CD4-positive, alpha-beta T cell treated with Interleukin-15 for 1 hour (primary cell): ENCODE measurements at places on chromosomes 6 and 20.

DNA sequence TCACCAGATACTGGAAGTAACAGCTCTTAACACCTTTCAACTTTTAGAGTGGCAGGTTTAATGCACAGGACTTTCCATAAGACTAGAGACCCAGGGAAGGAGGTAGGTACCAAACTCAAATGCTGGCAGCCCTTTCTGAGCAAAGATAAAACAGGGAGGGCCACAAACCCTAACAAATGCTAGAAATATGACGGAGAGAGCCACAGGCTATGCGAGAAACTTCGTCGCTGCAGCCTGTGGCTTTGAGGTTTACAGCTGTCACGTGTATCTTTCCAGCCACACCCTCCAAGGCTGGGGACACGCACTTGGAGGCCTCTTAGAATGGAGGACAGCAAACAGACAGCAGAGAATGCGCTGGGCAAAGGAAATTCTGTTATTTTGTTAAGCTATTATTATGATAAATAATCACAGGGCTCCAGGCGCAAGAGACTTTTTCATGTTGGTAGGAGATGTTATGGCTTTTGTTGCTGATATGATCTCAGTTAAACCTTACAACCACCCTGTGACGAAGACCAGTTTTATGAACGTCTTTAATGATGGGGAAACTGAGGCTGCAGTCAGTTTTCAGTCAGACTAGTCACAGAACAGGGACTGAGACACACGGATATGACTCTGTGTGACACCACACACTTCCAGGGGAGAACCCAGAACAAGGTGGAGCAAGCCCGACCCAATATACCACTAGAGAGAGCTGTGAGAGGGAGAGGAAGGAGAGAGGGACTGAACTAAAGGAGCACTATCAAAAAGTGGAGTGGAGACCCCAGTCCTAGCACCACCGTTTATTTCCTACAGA lies 2.0 kb downstream of the TRAM2 start:
- DNase-seq = peak; percentile 58

GRCh38 chr6:129516005-129516404 lies 194.0 kb downstream of the ARHGAP18 start:
- DNase-seq = no peak

- no peak for DNase-seq
These were observed 113.5 kb downstream of the JARID2 start for GRCh38 chr6:15359335-15359862.

- no peak for DNase-seq
These were observed 50.4 kb upstream of the PTGIS start for GRCh38 chr20:49618289-49618688.

GRCh38 chr6:136592930-136593673 lies 42.9 kb upstream of the MAP7 start:
- peak; percentile 68 for DNase-seq
